ENCODE measurements at places on chromosomes 1 and 21.

GRCh38 chr1:109279615-109280278 lies 3.2 kb downstream of the PSRC1 start:
- no peak for DNase-seq

- no peak for DNase-seq
These were observed 383.0 kb upstream of the VAMP3 start for GRCh38 chr1:7388141-7388487.

GRCh38 chr1:41103766-41104165 lies 82.2 kb upstream of the SLFNL1 start:
- no peak for DNase-seq

DNA sequence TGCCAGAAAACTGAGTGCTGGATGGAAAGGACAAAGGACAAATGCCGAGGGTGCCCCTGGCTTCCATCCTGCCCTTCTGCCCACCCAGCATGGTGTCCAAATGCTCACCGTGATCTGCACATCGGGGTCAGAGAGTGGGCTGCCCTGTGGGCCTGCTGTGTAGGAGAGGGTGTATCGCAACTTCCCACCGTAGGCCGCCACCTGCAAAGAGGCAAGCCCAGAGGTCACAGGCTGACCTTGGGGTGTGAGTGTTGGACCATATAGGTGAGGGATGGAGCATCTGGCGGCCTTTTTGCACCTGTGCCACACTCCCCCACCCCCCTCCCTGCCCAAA lies 53.5 kb downstream of the LDLRAD2 start:
- no peak for DNase-seq

DNA sequence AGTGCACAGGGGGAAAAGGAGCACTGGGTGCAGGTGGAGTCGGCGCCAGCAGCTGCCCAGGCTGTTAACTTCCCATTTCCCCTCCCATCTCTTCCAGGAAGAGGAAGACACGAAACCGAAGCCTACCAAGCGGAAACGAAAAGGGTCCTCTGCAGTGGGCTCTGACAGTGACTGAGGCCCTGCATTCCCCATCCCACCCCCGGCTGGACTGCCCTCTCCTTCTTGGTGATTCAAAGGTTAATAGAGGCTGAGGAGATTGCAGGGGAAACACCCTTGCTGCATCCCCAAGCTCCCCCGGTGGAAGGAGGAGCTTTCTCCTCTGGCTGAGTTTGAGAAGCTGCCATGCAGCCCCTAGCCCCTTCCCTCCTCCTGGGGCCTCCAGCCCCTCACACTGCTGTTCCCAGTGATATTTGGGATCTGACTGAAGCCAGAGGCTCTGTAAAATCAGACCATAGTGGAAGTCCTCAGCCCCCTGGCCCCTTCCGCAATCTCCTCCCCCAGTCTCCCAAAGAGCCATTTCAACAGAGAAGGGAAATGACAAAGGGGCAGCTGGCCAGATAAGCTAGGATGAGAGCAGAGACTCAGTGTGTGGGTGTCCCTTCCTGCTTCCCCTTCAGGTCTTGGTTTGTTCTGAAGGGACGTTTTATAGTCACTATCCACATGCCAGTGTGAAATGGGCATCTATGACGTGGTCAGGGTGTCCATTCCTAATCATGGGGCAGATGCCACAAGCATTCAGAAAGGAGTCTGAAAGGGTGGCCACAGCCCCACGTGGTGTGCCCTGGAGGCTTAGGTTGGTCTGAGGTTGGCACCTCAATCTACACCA lies 1.9 kb upstream of the SLC27A3 start:
- DNase-seq, result no peak

GRCh38 chr1:91555821-91556531 lies 55.3 kb downstream of the CDC7 start:
- no peak for DNase-seq

- DNase-seq, result peak; percentile 86
These were observed 19.9 kb upstream of the EDN2 start for GRCh38 chr1:41504114-41505035.

DNA sequence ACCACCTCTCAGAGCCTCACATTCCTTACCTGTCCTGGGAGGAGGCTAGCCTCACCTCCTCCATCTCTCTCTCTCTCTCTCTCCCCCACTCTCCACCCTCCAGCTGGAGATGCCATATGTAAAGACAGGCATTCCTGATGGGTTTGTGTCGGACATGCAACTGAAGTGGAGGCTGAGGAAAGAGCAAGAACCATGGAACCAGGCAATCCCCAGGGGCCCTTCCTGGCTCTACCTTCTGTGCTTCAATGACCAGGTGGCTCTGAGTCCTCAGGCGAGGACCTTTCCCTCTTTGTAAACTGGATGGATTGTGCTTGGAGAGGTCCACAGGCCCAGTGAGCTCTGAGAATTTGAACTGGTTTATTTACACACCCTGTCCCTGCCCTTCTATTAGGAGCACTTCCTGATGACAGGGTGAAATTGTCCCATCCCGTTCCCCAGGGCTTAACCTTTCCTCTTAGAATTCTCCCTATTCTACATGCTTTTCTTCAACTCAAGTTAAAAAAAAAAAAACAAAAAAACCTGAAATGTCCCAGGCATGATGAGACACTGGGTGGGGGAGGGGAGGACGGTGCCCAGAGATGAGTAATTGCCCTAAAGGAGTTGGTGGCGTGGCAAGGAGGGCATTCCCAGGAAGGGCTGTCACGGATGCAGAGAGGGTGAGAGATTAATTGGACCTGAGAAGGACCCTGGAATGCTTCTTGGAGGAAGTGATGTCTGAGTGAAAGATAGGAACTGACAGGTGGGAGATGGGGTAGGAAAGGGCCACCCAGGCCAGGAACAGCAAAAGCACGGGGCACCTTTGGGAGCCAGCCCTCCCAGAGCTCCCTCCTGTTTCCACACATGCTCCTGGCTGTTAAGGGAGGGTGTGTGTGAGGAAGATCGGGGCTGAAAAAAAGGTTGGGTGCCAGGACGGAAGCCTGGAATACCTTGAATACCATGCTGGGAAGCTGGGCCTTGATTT lies 50.2 kb upstream of the WASF2 start:
- DNase-seq, result no peak

DNA sequence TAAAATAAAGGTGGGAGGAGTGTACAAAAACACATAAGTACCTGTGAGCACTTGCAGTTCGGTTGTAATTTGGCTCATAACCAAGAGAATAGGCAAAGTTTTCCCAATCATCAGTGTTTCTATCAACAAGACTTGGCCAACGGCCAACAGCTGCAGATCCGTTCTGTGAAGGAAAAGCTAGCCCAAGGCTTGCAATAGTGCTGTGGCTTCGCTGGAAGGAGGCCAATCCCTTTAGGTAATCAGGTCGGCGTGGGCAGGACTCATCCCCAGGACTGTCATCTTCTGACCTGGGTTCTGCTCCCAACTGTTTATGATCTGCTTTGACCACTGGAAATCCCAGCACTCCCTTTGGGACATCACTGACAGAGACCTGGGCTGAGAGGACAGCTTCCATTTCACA lies 107.8 kb downstream of the LYST start:
- peak; percentile 89 for DNase-seq

GRCh38 chr1:11558871-11559590 lies 80.1 kb downstream of the DISP3 start:
- no peak for DNase-seq

GRCh38 chr1:208455821-208456220 lies 211.6 kb upstream of the PLXNA2 start:
- peak; percentile 15 for DNase-seq

DNA sequence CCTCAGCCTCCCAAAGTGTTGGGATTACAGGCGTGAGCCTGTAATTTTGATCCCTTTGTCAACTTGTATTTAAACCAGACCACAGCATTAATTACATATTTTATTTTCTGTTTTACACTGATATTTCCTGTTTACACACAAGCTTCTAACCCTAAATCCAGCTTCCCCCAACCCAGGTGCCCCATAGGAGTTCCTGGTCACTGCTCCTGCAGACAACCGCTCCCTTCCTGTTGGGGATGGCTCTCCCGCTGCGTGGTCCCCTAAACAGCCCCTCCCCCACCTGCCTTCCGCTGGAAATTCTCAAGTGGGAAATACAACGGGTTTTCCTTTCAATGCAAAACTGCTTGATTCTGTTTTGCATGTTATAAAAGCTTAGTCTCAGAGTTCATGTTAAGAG lies 3.7 kb downstream of the CSTB start:
- no peak for DNase-seq

- DNase-seq, result no peak
These were observed 142.0 kb upstream of the COA6 start for GRCh38 chr1:234231061-234231892.

DNA sequence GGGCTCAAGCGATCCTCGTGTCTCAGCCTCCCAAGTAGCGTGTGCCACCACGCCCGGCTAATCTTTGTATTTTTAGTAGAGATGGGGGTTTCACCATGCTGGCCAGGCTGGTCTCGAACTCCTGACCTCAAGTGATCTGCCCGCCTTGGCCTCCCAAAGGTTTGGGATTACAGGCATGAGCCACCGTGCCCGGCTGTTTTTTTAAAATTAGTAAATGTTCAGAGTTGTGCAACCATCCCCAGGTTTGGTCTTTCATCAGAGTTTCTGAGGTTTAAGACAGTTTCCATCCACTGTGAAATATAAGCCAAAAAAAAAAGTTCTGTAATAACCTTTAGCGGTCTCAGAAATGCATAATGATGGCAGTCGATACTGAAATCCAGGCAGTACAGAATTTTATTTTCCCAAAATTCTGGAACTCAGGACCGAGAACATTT lies 550 bp upstream of the SYT11 start:
- DNase-seq, result no peak

GRCh38 chr1:205191622-205192021 lies 19.9 kb downstream of the DSTYK start:
- DNase-seq, result peak; percentile 93

- no peak for DNase-seq
These were observed 261.5 kb downstream of the NFIA start for GRCh38 chr1:61343734-61344420.

DNA sequence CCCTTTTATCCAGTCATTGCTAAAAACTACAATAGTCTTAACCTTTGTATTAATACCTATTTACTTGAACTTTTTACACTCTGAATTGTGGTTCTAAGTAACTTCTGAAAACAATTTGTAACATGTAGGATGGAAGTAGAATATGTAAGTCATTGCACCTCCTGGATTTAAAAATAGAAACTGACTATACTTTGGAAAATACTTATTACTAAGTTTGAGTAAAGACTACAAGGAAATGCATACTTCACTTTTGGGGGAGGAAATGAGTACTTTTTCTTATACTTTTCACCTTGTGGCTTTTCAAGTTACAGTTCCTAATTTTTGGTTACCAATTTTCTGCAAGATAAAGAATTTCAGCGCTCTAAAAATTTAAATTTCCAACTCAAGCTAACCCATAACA lies 8.7 kb downstream of the RGS18 start:
- no peak for DNase-seq

- no peak for DNase-seq
These were observed at the start of gene CHIT1 for GRCh38 chr1:203229471-203230135. Gene CHIT1, minus strand, starts transcription at chr1:203229673. Its CDS starts 37 bp downstream, at chr1:203229636.

- no peak for DNase-seq
These were observed 9.9 kb upstream of the ZBTB17 start for GRCh38 chr1:15985611-15986297.

GRCh38 chr1:246142320-246142893 lies 364.7 kb downstream of the SMYD3 start:
- DNase-seq, result no peak

GRCh38 chr1:212728606-212729005 lies 29.0 kb upstream of the BATF3 start:
- DNase-seq, result no peak

Measured in NCI-H2171 treated with DMSO at 0.1 percent for 48 hours (cell line).